Progenitor cell of endocrine pancreas (in vitro differentiated cells): ENCODE measurements at places on chromosomes 7 and 10.

- no peak overlapping the region for H3K27ac ChIP-seq
- no peak for DNase-seq
- H3K27me3 ChIP-seq = no peaks in the 10 kb centered on the region
Observed at GRCh38 chr7:44158096-44158872, 17.2 kb upstream of the MYL7 start.

- no peak overlapping the region for H3K4me3 ChIP-seq
- H3K4me1 ChIP-seq = peaks cover 2% of the 10 kb centered on the region
- H3K36me3 ChIP-seq = no peaks in the 10 kb centered on the region
Observed at GRCh38 chr10:30803892-30804322, 174.4 kb upstream of the LYZL2 start.

GRCh38 chr10:102646610-102647442 lies 2.5 kb downstream of the TRIM8 start:
- DNase-seq = no peak
- H3K4me1 ChIP-seq = peaks cover 28% of the 10 kb centered on the region
- H3K4me3 ChIP-seq = peak overlapping the region; percentile 94
- H3K27ac ChIP-seq = peak overlapping the region; percentile 96
- H3K27me3 ChIP-seq = no peaks in the 10 kb centered on the region
- no peaks in the 10 kb centered on the region for H3K36me3 ChIP-seq

DNA sequence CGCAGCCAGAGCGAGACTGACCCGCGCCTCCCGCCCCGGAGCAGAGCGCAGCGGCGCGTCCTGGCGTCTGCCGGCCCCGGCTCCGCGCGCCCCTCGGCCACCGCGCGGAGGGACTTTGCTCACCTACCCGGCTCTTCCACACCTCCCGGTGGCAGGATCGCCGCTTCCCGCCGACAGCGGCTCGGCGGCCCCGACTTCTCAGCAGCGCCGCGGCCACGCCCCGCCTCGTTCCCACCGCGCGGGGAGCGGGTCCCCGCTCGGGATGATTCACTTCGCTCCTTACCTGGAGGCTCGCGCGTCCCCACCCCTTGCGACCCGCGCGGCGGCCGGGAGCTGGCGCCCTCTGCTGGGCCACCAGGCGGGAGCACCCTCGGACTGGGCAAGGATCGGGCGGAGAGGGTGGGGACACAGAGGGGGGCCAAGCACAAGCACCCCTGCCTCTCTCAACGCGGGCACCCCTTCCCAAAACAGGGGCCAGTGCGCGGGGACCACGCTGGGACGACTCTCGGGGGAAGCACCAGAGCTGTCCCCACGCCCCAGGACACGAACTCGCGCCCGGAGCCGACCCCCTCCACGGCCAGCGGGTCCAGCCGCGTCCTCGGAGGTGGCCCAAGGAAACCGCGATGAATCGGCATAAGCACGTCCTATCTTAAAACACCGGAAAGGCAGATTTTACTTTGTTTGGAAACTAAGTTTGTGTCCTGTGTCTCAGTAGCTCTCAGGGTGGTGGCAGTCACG lies 101.0 kb upstream of the SVIL start:
- H3K4me1 ChIP-seq = peaks cover 39% of the 10 kb centered on the region
- H3K27ac ChIP-seq = peak overlapping the region; percentile 85
- H3K4me3 ChIP-seq = peak overlapping the region; percentile 81
- DNase-seq = peak; percentile 93

DNA sequence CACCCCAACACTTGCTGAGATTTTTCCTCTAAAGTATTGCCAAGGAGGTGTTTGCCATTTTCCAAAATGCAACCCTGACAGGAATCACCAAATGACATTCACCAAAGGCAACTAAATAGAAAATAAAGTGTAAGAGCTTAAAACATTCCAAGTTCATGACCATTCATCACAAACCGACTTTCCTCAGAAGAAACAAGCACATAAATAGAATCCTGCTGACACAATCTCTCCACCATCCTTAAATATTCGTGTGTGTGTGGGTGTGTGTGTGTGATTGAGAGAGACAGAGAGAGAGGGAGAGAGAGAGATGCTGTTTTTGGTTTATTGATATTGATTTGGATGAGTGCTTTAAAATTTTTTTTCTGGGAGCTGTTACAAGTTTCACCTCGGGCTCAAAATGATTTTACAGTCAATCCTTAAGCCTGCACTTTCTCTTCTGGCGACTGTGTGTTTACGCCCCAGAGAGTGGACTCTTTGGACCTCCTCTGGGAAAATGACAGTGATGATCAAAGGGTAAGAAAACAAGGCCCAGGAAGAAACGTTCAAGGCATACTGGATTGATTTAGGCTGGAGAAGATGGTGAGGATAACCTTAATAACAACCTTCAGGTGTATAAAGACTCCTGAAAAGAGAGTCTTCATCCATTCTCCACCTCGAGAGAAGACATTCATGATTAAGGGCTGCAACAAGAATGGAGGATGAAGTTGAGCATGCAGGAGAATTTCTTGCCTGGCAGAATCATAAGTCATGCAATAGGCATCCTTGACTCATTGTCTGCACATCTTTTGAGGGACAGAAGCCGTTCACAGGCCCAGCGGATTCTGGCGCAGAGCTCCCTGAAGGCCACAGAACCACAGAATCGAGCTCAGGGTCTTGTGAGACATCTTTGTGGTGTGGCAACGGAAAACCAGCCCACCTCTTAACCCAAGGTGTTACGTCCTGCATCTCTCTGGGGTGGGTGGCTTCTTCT lies 104.4 kb upstream of the FGFR2 start:
- H3K4me1 ChIP-seq = no peaks in the 10 kb centered on the region
- no peaks in the 10 kb centered on the region for H3K36me3 ChIP-seq
- no peak for DNase-seq
- no peaks in the 10 kb centered on the region for H3K27me3 ChIP-seq
- H3K4me3 ChIP-seq = no peak overlapping the region

DNA sequence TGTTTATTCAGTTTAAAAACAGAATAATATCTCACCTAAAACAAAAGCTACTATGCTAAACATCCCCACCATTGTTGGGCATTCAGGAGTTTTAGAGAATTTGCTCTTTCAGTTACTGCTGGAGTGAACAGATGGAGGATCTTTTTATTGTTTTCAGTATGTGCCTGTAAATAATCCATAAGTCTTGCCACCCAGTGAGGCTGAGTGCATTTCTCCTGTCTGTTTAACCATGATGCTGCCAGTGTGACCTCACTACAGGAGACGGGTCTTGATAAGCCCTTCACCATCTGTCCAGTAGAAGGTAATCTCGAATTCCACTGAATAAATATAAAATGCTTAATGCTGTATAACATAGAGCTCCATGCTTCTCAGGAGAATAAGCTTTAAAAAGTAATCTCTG lies 430.9 kb downstream of the POM121L12 start:
- no peaks in the 10 kb centered on the region for H3K36me3 ChIP-seq
- H3K4me3 ChIP-seq = no peak overlapping the region
- no peaks in the 10 kb centered on the region for H3K4me1 ChIP-seq
- H3K27me3 ChIP-seq = no peaks in the 10 kb centered on the region
- DNase-seq = no peak

DNA sequence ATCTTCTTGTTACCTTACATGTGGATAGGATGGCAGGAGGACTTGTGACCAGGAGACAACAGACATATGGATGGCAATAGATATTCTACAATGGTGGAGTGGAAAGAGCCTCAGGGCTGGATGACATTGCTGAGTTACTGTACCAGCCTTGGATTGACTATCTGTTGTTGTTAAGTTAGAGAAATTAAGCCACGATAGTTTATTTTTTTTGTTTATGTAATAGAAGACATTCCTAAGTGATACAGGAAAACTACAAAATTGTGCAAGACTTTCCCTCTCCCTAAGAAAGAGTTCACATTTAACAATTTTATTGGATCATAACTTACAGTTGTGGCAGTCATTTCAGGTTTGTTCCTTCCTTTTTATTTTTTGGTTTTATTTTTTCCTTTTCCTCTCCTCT lies 230.7 kb upstream of the CACNA2D1 start:
- H3K27ac ChIP-seq = no peak overlapping the region
- no peaks in the 10 kb centered on the region for H3K27me3 ChIP-seq
- no peak overlapping the region for H3K4me3 ChIP-seq
- no peaks in the 10 kb centered on the region for H3K4me1 ChIP-seq
- no peak for DNase-seq

DNA sequence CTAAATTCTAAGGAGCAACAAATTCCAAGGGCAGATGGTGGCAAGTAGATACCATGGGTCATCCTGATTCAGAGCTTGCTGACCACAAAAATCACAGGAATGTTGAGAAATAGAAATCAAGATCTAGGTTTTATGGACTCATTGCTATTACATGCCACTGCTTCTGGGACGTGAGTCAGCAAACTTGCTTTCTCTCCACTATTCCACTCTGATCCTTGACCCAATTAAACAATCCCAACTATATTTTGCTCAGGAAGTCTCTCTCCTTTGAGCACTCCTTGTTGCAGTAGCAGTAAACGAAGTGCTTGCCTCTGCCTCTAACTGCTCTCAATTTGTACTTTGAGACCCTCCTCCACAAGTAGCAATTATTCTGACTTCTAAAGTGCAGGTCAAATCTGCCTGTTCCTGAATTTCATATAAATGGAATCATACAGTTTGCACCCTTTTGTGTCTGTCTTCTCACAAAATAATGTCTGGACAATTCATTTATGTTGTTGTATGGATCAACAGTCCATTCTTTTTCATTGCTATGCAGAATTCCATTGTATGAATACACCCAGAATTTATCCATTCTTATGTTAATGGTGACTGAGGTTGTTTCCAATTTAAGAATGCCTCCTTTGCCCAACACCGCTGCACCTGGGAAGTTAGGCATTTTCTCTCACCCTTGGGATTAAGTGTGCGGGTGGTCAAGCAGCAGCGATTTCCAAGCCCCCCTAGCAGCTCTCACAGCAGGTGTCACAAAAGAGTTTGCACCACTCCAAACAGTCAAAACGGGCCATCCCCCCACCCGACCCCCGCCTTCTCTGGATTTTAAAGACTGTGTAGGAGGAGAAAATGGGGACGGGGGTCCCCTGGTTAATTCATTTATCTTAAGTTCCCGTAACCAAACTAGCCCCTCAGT lies 35.9 kb downstream of the ACSM6 start:
- peaks cover 20% of the 10 kb centered on the region for H3K4me1 ChIP-seq
- H3K27ac ChIP-seq = peak overlapping the region; percentile 98
- H3K27me3 ChIP-seq = no peaks in the 10 kb centered on the region
- H3K36me3 ChIP-seq = peaks cover 15% of the 10 kb centered on the region
- H3K4me3 ChIP-seq = peak overlapping the region; percentile 98

GRCh38 chr10:8768341-8768740 lies 713.9 kb downstream of the GATA3 start:
- no peak overlapping the region for H3K4me3 ChIP-seq
- DNase-seq = no peak
- no peaks in the 10 kb centered on the region for H3K27me3 ChIP-seq
- no peaks in the 10 kb centered on the region for H3K4me1 ChIP-seq
- H3K27ac ChIP-seq = no peak overlapping the region

DNA sequence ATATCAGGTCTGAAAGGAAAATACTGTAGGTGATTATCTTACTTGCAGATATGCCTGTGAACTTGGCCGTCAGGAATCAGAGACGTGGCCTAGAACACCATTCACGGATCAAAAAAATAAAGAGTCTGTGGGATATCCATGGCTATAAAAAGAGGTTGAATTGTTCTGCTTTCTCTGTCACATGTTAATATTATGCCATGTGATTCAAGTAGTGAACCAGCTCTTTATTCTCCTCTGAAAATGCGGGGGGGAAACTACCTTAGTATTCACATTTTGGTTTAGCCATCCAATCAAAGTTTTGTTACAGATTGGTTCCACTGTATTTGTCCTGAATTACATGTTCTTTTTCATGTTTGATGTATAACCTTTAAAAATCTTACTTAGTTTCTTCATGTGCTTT lies 120.5 kb downstream of the CCNY start:
- peaks cover 5% of the 10 kb centered on the region for H3K4me1 ChIP-seq
- no peak overlapping the region for H3K27ac ChIP-seq
- no peak for DNase-seq

GRCh38 chr7:18815261-18815960 lies 302.0 kb downstream of the TWIST1 start:
- DNase-seq = no peak
- no peaks in the 10 kb centered on the region for H3K36me3 ChIP-seq
- H3K27me3 ChIP-seq = no peaks in the 10 kb centered on the region

DNA sequence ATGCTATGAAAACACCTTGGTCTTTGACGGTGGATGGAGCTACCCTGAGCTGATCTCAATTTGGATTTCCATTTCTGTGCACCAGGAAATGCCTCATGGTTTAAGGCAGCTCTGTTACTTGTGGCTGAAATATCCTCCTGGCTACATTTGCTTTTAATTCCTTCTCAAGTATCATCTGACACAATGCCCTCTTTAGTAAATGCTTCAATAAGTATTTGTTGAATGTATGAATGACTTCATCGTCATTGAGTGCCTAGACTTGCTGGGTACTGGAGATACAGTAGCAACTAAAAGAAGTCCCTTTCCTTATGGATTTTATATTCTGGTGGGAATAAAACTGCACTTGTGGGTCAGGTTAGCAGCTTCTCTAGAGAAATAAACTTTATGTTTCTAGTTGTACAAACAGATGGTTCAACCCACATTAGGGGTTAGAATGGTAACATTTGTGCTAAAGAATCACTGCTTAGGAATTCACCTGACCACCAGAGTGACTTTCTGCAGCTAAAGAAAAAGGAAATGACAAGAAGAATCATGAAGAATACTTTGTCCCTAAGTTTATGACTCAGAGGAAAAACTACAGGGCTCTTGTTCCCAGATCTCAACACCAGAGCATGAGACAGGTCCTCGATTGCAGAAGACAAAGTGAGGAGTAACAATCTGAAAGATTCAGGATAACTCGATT lies 21.8 kb upstream of the SMNDC1 start:
- no peak overlapping the region for H3K27ac ChIP-seq
- peaks cover 10% of the 10 kb centered on the region for H3K36me3 ChIP-seq
- H3K4me3 ChIP-seq = no peak overlapping the region
- no peaks in the 10 kb centered on the region for H3K27me3 ChIP-seq

- H3K27ac ChIP-seq = peak overlapping the region; percentile 37
- DNase-seq = peak; percentile 9
- no peaks in the 10 kb centered on the region for H3K36me3 ChIP-seq
- H3K4me3 ChIP-seq = peak overlapping the region; percentile 64
- peaks cover 4% of the 10 kb centered on the region for H3K4me1 ChIP-seq
Observed at GRCh38 chr7:1671594-1672451, 1.7 kb downstream of the ELFN1 start.

DNA sequence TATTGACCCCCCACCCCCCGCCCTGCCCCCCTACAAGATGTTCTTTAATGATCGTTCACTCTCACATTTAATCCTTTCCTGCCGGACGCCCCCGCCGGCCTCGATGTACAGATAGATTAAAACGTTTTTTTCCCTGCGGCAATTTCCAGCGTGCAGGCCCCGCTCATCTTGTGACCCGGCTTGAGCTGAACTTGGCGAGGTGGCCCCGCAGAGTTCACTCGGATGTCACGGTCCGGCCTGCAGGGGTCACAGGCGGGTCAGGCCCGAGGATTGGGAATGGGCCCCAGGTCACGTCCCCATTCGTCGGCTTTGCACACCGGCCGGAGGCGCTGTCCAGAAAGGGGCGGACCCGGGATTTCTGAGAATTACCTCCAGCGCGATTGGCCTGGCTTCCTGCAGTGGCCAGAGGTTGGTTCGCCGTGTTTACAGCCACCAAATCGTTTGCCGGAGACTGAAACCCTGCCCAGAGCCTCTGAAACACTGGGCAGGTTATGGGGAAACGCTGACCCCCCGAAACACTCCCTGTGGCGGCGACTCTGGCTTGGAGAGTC lies 1.9 kb upstream of the CYP26A1 start:
- peak overlapping the region; percentile 79 for H3K4me3 ChIP-seq
- H3K27me3 ChIP-seq = peaks cover 80% of the 10 kb centered on the region
- peaks cover 26% of the 10 kb centered on the region for H3K4me1 ChIP-seq
- peak; percentile 69 for DNase-seq
- H3K36me3 ChIP-seq = no peaks in the 10 kb centered on the region
